NCI-H1930 (cell line): ENCODE measurements at places on chromosomes 7 and 10.

- DNase-seq: no peak
Measured at GRCh38 chr10:60569681-60570080, 180.0 kb upstream of the ANK3 start.

GRCh38 chr7:96973986-96974385, 31.4 kb upstream of the DLX6 start:
- no peak for DNase-seq

GRCh38 chr10:77281719-77282118, 355.9 kb downstream of the KCNMA1 start:
- no peak for DNase-seq

- DNase-seq: no peak
Measured at GRCh38 chr7:151396328-151396970, 13.4 kb downstream of the WDR86 start.

GRCh38 chr7:73974948-73975926, 52.7 kb upstream of the ELN start:
- no peak for DNase-seq

- DNase-seq: no peak
Measured at GRCh38 chr10:112213098-112213823, 29.7 kb upstream of the GPAM start.

DNA sequence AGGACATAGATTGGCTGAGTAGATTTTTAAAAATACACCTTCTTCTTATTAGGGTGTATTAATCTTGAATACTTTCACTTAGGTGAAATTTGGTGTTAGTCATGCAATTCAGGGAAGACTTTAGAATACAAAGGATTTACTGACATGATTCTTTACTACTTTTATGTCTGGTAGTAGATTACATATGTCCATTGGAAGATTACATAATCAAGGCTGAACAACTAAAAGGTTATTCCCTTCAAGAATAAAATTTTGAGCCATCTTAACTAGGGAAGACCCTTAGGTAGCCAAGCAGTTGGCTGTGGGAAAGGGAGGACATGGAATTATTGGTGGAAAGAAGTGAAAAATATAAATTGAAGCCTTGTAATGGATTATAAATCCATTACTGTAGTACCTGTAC, 165.0 kb downstream of the ITGB1 start:
- DNase-seq: no peak
